ENCODE measurements at places on chromosomes 2 and 18.

DNA sequence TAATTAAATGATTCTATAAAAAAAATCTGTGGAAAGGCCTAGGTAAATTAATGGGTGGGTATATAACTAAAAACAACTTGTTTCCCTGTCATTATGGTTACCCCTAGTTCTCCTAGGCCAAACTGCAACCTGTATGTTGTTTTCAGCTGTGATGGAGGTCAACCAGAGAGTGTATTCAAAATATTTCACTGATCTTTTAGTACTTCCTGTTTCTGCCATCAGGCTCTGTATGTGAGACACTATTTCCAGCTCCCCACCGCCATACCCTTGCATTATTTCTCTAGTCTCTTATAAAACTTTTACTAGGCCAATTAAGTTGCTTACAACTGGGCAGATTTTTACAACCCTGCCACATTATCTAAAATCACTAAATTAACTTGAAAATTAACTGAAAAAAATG lies 21.0 kb upstream of the CDKL4 start:
- no peak for DNase-seq

DNA sequence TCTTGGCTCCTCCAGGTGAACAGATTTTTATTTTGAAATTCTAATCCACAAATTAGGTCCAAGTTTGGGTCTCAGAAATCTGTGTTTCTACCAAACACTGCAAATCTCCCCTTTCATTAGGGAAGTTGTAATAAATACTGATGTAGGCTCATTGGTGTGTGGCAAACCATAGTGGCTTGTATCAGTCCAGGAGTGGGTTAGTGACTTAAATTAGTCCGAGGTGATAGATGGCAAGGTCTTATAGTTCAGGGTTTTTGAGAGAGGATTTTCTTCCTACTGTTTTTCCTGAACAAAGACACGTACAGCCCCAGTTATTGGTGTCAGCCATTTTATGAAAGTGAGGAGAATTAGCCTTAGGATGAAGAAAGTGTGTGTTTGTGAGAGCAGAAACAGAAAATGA lies 74.6 kb downstream of the RPRM start:
- peak; percentile 2 for DNase-seq

GRCh38 chr2:2640818-2641217 lies 309.7 kb upstream of the MYT1L start:
- DNase-seq, result no peak

DNA sequence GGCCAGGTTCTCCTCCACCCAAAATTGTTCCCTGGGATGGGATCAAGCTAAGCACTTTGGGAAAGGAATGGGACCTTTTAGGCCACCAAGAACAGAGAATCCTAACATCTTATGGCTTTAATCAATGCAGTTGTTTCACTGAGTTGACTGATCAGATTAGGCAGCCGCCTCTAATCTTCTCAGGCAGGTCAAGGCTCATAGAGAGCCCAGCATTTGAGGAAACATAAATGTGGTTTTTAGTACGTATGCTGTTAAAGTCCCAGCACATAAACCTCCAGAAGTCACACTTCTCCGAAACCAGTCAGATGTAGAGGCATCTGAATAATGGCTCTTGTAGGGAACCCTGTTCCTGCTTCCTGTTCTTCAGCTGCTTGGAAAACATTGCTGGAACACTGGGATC lies 99.5 kb upstream of the RMDN2 start:
- no peak for DNase-seq

GRCh38 chr2:214985619-214986018 lies 152.8 kb downstream of the ABCA12 start:
- no peak for DNase-seq

GRCh38 chr2:236896688-236897087 lies 189.0 kb upstream of the COPS8 start:
- DNase-seq, result no peak

- DNase-seq, result no peak
Measured at GRCh38 chr2:105328281-105329196, 996 bp downstream of the TGFBRAP1 start.

DNA sequence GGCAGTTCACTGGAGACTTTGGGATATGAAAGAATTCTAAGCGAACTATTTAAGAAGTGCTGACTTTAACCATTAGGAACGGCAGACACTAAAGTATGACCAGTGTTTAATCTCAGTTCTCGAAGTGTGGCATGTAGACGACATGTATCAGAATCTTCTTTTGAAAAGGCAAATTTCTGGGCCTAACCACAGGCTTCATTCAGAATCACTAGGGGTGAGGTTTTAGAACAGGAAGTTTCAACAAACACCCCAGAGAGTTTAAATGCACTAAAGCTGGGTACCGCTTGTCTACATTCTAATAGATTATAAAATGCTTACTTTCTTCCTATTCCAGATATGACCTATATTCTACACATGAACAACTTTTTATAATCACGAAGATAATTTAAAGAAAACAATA lies 180.3 kb downstream of the ANKRD44 start:
- no peak for DNase-seq

Measured in neural crest cell (in vitro differentiated cells).